NCI-H1417 treated with DMSO at 0.1 percent for 48 hours (cell line): ENCODE measurements at places on chromosomes 1 and 21.

DNA sequence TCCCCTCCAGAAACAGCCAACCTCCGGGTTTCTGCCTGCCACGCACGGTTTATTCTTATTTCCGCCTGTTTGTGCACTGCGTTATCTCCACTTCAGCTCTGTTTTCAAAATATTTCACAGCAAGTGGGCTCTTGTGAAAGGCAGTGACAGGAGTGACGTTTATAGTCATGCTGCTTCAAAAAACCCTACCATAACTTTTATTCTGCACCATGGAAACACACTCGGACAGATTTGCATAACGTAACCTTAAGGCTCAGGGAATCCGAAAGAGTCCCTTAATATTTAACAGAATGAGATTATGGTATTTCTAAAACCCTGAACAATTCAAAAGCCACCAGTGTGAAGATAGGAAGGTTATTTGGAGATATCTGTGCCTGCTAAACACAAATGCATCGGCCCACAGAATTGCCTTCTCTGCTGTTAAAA is 782 bp upstream of the SDE2 start:
- DNase-seq, result no peak

DNA sequence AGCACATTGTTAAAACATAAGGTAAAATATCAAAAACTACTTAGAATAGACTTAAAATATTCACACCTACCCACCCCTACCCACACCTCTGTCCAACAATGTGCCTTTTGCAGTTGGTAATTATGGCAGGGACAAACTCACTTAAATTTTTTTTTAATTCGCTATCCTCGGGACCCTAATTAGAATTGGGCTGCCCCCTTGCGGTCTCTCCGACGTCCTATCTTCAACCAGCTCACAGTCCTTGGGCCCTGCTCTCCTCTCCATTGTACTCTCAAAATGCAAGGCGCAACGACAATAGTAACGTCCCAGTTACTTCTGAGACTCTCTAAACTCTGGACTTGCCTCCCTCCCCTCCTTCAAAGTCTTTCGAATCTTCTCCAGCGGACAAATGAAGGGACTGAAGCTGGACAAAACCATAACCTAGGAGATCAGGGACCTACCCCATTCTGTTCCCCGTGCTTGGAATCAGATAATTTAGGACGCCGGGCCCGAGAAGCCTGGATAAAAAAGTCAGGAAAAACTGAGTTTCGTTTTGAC is 1.1 kb upstream of the CIART start:
- no peak for DNase-seq

- DNase-seq, result no peak
Observed at GRCh38 chr1:233113009-233113879, 162.8 kb downstream of the NTPCR start.

DNA sequence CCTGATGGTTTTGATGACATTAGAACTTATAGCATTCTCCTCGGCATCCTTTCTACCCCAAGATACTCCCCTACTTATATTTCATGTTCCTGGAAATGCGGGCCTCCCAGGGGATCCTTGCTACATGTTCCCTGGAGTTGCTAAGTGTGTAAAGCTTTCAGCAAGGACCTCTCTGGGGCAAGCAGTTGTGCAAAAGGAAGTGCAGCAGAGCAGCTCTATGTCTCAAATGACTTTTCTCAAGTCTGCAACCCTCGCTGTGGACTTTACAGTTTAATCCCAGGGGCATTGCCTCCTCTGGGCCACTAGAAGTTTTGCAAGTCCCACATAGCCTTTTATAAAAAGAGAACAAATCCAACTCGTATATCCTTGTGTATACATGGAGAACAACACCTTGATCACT is 20.8 kb upstream of the MNDA start:
- no peak for DNase-seq

DNA sequence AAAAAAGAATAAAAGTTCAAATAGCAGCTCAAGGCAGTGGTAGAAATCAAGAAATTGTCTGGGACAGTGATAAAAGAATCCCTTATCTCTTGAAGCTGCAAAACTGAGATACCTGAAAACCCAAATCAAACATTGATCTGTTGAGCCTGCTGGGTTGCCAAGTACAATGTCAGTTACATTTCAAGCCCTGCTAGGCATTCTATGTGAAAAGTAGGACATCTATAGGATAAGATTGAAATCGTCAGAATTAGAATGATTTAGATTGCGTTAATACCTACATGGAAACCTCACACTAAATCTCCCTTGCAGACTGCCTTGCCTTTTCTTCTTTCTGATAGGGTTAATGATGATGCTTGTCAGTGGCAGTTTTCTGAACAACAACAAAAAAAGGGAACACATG is 1684.4 kb upstream of the B3GALT2 start:
- DNase-seq, result no peak

GRCh38 chr1:55579332-55580001 is 364.3 kb upstream of the USP24 start:
- DNase-seq, result no peak

DNA sequence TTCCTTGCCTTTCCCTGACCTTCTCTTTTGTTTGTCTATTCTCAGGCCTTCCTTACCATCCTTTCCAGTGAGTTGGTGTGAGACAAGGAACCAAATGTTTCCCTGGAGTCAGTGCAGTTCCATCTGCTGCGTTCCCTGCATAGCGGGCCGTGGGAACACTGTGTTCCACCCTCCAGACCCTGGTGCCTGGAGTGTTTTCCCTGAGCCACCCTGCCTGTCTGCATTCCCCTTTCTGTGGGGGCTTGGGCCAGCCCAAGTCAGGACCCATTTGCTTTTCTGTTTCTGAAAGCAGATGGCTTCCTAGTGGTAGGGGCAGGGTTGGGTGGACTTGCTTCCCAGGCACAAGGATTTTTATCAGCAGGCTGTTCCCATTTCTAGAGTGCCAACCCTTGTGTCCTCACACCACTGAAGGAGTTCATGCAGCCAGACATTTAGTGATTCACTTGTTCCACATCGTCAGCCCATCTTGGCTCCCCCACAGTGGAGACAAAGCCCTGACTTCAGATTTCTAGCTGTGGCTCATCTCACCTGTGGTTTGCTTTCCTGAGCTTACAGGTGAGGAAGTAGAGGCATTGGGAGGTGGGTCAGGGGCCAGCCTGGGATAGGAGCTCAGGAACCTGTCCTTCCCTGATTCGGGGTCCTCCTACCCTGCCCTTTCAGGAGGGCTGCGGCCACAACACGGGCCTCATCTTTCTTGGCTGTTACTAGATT is 14.1 kb upstream of the MYOG start:
- DNase-seq, result no peak

- no peak for DNase-seq
Observed at GRCh38 chr21:41965461-41966013, 11.7 kb upstream of the C2CD2 start.

DNA sequence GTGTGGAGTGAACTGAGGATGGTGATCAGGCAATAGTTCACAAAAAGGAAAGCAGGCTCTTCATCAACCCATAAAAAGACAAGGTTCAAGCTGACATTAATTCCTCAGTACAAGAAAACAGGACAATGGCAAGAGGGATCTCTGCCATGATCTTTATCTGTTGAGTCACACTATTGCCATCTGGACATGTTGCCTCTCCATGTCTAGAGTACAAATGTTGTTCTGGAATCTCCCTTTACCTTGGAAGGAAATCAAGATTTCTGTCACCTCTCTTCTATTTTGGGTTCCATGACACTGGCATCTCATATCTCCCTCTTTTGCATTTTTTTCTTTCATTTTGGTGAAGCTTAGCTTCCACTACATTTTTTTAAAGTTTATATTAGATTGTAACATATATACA is 329.1 kb downstream of the USP25 start:
- no peak for DNase-seq

- DNase-seq, result no peak
Observed at GRCh38 chr1:206768472-206769303, 1.9 kb upstream of the IL19 start.

GRCh38 chr1:14996133-14997050 is 157.2 kb upstream of the TMEM51 start:
- no peak for DNase-seq

GRCh38 chr21:45973475-45974072 is 8.0 kb upstream of the COL6A1 start:
- DNase-seq, result peak; percentile 17

GRCh38 chr1:247357052-247357780 is 25.5 kb upstream of the ZNF496 start:
- DNase-seq, result no peak

DNA sequence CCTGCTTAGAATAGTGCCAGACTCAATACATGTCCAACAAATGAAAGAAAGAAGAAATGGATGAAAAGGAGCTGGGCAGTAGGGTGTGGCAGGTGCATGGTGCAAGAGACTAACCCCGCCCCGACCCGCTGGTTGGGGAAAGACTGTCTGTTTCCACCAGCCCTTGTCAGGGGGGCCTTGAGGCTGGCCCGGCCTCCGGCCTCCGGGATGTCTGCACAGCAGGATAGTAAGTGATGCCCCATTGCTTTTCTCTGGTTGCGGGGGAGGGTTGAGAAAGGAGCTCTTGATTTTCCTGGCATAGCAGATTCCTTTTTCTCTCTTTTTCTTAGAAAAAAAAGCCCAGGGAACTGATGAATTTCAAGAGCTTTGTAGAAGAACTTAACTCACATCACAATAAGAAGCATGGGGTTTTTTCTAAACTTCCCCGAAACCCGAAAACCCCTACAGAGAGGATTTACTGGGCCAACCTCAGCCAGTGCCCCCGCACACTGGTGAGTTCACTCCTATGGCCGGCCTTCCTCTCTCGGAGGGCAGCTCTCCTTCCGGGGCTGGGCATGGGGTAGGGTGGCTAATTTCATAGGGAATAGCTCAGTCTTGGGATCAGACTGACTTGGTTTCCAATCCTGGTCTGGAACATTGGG is 12.5 kb upstream of the TTC22 start:
- no peak for DNase-seq

- no peak for DNase-seq
Observed at GRCh38 chr1:118504221-118504644, 319.2 kb upstream of the SPAG17 start.

DNA sequence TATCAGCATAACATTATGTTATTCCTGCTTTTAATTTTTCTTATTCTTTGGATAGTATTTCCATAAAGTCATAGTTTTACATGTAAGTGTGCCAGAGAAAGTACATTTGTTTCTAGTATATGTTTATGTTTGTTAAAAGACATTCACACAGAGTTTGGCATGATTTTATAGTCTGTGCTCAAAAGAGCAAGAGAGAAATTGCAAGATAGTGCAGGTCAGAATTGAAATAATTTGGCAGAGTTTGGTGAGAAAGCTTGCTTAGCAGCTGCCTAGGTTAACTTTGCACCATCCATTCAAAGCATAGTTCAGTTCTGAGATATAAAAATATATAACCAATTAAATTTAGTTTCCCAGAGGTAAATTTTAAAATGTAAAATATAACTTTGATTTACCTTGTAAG is 17.0 kb downstream of the NEK7 start:
- no peak for DNase-seq

- no peak for DNase-seq
Observed at GRCh38 chr1:107975851-107976250, 10.9 kb upstream of the VAV3 start.

DNA sequence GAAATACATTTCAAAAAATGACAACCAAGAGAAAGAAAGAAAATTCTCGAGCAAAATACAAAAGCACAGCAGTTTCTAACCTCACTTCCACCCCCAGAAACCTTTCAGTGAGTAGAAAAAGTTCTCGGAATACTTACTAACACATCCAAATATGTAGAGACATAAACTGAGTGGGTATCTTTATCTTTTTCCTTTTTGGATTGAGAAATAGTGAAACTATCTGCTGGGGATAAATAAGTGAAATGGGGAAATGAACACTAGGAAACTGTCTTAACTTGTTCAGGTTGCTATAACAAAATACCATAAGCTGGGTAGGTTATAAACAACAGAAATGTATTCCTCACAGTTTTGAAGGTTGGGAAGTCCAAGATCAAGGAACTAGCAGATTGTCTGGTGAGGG is 72.0 kb downstream of the VCAM1 start:
- no peak for DNase-seq

DNA sequence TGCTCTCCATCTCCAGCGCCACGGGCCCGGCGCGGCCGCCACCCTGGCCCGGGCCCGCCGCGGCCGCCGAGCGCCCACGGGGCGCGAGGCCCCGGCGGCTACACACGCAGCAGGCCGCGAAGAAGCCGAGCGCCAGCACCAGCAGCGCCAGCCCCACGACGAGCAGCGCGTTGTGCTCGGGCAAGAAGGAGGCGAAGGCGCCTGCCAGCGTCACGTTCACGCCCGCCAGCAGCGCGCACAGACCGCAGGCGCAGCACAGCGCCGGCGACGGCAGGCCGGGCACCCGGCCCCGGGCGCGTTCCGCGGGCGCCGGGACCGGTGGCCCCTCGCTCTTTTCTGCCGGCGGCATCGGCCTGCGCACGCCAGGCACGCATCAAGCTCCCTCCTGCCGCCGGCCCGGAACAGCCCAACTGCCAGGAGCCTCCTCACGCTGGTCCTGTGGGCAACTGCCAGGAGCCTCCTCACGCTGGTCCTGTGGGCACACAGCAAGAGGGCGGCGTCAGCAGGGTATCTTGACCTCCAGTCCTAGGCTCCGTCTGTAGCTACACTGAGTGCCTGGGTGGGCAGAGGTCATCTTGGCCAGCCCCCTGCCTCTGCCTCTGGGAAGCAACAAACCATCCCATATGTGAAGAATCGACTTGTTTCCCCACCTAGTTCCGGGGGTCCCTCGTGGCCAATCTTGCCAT is 18.1 kb downstream of the KNCN start:
- no peak for DNase-seq

DNA sequence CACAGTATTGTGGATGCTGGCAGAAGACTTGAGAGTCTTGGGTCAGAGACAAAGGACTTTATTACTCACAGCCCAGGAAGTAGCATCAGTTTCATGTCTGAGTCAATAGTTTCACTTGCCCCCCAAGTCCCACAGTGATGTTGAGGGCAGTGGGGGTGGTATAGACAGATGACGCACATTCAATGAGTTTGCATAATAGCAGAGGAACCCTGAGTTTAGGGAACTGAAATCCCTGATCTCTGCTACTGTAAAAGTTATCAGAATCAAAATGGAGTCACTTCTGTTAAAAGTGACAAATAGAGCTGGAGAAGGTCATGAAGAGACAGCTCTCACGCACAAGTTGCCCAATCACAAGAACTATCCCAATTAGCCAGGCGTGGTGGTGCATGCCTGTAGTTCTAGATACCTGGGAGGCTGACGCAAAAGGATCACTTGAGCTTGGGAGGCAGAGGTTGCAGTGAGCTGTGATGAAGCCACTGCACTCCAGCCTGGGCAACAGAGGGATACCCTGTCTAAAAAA is 11.5 kb upstream of the HCRTR1 start:
- no peak for DNase-seq

GRCh38 chr1:72075425-72075824 is 206.9 kb downstream of the NEGR1 start:
- no peak for DNase-seq

GRCh38 chr1:176364236-176364905 is 98.6 kb upstream of the PAPPA2 start:
- DNase-seq, result no peak

GRCh38 chr1:11407301-11407994 is 71.5 kb upstream of the DISP3 start:
- no peak for DNase-seq

DNA sequence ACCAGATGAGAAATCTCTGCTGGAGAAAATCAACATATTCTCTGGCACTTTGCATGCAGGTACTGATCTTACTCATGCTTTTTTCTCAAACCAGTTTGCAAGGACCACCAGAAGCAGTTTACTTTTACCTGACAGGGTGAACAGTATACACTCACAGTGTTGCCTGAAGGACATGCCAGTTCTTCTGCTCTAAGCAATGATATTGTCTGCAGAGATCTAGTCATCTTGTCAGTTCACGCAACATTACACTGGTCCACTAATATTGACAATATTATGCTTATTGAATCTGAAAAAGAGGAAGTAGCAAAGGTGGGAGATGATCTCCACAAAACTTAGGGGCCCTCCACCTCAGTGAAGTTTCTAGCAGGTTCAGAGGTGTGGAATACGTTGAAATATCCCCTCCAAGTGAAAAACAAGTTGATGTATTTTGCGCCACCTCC is 3.8 kb upstream of the S100B start:
- no peak for DNase-seq
